ENCODE measurements at places on chromosomes 3 and 15. TPM values are rescaled to one million over a fixed set of nuclear protein-coding genes. Genes with fewer than 3 reads are reported as not detected.

MINAR1 gene
- total RNA-seq = 0.34 TPM

- no peak for DNase-seq
These were observed 41.1 kb downstream of the USP3 start for GRCh38 chr15:63545520-63545919.

DNA sequence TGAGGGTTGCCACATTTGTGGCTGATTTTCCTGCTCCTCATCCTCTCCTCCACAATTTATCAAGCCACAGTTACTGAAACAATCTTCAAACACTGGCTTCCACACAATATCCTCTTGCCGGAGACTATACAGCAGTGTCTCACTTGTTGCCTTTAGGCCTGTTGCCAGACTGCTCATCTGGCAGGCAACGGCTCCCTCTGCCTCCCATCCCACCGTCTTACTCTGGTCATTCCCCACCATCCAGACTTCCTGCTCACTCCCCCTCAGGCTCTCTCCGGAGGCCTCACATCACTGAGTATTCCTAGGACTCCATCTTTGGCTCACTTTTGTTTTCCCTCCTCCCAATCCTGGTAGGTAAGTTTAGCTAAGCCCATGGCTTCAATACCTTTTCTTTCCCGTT, 301.9 kb downstream of the IL20RB start:
- DNase-seq = no peak

DNA sequence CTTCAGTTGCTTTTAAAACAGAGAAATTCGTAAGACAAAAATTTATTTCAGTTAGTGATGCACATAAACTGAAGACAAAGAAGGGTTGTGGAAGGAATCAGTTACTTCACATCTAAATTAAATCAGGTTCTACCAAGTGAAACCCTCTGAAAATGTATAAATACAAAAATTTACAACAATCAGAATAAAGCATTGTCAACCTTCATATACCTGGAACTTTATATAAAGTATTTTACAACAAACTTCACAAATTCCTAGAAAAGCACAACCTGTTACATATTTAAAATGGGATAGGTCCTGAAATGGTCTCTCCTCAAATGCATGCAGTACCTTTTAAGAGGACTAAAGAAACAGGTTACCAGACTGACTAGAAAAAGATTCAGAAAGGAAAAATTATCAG, 26.9 kb downstream of the ATOSA start:
- no peak for DNase-seq

DNA sequence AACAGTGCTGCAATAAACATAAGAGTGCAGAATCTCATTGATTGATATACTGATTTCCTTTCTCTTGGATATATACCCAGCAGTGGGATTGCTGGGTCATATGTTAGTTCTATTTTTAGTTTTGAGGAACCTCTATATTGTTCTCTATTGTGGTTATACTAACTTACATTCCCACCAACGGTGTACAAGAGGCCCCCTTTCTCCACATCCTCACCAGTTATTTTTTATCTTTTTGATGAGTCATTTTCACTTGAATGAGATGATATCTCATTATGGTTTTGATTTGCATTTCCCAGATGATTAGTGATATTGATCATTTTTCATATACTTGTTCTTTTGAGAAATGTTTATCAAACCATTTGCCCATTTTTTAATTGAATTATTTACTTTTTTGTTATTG, 12.4 kb upstream of the IREB2 start:
- DNase-seq = no peak

DNA sequence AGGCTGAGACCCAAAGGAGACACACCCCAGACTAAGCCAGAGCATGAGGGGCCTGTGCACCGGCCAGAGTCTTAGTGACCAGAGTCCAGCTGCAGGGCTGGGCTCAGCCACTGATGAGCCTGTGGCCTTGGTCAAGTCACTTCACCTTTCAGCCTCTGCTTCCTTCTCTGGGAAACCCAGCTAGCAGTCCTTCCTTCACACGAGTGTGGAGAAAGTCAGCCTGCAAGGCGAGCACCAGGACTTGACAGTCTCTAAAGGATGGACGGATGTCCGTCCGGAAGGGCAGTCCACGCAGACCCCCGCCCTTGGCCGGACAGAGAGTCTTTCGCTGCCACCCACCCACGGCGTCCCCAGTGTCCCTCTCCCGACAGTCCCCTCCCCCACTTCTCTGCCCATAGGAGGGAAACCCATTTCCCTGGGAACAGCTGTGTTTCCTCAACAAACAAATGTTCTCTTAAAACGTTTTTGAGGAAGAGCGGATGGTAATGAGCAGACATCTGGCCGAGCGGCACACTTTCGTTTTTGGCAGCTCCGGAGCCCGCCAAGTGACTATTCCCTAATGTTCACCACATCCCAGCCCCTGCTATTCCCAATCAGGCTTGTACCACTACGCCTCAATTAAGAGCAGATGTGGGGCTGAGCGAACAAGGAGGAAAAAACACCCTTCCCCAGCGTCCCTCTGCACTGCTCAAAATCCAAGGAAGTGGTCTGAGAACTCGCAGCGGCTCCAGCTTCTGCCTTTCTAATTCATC, 129.1 kb upstream of the SMAD3 start:
- no peak for DNase-seq
